CD4-positive, alpha-beta T cell treated with Interleukin-15 for 4 hours (primary cell): ENCODE measurements at places on chromosomes 4 and X.

DNA sequence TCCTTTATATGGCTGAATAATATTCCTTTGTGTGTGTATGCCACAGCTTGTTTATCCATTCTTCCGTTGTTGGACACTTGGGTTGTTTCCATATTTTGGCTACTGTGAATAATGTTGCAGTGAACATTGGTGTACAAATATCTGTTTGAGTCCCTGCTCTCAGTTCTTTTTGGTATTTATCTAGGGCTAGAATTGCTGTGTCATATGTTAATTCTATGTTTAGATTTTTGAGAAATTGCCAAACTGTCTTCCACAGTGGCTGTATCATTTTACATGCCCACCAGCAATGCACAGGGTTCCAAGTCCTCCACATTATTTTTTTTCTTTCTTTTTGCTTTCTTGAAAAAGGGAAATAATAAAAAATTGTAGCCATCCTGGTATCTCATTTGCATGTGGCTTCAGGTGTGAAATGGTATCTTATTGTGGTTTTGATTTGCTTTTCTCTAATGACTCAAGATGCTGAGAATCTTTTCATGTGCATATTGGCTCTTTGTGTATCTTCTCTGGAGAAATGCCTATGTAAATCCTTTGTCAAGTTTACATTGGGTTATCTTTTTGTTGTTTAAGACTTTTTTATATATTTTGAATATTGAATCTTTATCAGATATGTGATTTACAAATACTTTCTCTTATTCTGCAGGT, 129.7 kb downstream of the RAPGEF2 start:
- peak; percentile 3 for DNase-seq

- peak; percentile 48 for DNase-seq
Observed at GRCh38 chr4:142551517-142552305, 294.4 kb downstream of the INPP4B start.

DNA sequence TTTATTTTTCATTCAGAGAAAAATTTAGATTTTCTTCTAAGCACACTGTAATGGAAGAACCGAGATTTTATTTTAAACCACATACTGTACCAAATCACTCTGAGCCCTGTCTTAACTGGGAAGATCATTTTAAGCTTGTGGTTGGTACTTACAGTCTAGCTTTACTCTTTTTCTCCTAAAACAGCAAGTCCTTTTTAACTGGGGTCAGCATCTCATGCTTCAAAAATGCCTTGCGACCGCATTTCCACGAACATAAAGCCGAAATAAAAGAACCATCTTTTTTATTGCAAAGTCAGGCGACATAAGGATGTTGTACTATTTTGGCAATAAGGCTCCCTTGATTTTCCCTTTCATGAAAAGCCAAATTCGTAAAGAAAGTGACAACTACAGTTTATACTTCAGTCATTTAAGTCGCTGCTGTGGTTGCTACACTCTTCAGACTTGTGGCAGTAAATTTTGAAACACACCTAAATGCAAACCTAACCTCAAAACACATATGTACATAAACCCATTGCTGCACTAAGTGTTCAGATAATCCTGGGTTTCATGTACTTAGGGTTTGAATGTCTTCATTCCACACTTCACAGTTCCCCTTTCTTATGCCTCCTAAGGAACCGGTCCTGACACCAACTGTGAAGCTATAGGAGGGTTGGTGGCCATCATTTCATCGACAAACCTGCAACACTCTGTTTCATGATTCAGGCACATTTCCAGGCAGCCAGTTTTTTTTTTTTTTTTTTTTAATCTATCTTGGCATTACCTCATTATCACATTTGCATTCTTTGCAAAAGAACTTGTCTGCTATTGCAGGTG, 3.0 kb downstream of the STOX2 start:
- DNase-seq = no peak

GRCh38 chrX:100263650-100264049, 146.4 kb downstream of the PCDH19 start:
- DNase-seq = no peak

- no peak for DNase-seq
Observed at GRCh38 chr4:107896646-107897045, 34.7 kb upstream of the CYP2U1 start.

- DNase-seq = no peak
Observed at GRCh38 chr4:10336471-10336870, 120.8 kb downstream of the ZNF518B start.

- DNase-seq = no peak
Observed at GRCh38 chrX:47482065-47482511, 934 bp downstream of the ZNF41 start.

GRCh38 chr4:42716996-42717395, 60.1 kb upstream of the ATP8A1 start:
- DNase-seq = no peak

- DNase-seq = no peak
Observed at GRCh38 chr4:115505326-115505725, 391.9 kb upstream of the NDST4 start.
